PC-9 (cell line): ENCODE measurements at places on chromosomes 1 and 21. TPM values are rescaled to one million over a fixed set of nuclear protein-coding genes. Genes with fewer than 3 reads are reported as not detected.
A peak's percentile ranks its signal among the peaks of the same experiment; 100 is the strongest.

The OLIG1 gene
- not detected in 2 replicates for total RNA-seq

The PCSK9 gene
- 60.7 and 133 TPM in 2 replicates for total RNA-seq

The MYBPH gene
- total RNA-seq: not detected in 2 replicates

The NHLH1 gene
- total RNA-seq: 0.26 TPM in 1 of 2 replicates, not detected in the other

The DTL gene
- total RNA-seq: 22.5 TPM in 2 replicates

The OR14K1 gene
- not detected in 2 replicates for total RNA-seq

The TMCO4 gene
- total RNA-seq: 22.6 and 22.7 TPM in 2 replicates

The WNT2B gene
- 0.98 and 1.1 TPM in 2 replicates for total RNA-seq

The PTGFR gene
- not detected in 2 replicates for total RNA-seq

The CITED4 gene
- 67.5 and 98.2 TPM in 2 replicates for total RNA-seq

DNA sequence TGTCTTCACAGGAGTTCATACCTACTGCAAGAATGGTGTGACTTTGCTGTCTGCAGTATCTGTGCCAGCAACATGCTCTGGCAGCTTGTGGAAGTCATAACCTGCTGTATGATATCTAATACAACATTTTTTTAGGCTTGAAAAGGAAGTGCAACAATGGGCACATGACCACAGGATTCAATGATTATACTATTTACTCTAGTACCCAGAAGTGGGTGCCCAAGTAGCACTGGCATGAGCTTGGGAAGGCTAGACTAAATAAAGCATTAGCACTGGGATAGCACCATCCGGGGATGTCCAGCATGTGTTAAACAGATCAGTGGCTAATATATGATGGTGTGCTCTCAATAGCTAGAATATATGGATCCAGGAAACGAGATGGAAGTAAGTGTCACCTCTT is 98.6 kb upstream of the PDE4B start:
- no peak for DNase-seq

GRCh38 chr1:36824390-36824861 is 209.9 kb downstream of the GRIK3 start:
- no peak for DNase-seq

DNA sequence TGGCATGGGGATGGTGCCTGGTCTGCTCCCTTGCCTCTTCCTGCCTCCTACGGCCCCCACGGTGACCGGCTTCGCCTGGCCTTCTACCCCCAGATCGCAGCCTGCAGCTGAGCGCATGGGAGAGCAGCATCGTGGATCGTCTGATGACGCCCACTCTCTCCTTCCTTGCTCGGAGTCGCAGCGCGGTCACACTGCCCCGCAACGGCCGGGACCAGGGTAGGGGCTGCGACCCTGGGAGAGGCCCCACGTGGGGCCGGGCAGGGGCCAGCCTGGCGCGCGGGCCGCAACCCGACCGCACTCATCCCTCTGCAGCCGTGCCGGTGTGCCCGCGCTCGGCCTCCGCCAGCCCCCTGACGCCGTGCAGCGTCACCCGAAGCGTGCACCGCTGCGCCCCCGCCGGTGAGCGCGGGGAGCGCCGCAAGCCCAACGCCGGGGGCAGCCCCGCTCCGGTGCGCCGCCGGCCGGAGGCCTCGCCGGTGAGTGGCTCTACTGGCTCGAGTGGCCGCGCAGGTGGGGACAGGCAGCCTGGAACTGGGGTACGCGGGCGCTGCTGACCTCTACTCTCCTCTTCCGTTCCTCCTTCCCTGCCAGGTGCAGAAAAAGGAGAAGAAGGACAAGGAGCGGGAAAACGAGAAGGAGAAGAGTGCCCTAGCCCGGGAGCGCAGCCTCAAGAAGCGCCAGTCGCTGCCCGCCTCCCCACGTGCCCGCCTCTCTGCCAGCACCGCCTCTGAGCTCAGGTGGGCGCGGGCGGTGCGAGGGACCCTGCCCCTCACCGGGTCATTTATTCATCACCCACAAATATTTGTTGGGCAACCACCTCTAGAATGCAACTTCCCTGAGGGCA is 20.4 kb downstream of the MAP7D1 start:
- DNase-seq: no peak

DNA sequence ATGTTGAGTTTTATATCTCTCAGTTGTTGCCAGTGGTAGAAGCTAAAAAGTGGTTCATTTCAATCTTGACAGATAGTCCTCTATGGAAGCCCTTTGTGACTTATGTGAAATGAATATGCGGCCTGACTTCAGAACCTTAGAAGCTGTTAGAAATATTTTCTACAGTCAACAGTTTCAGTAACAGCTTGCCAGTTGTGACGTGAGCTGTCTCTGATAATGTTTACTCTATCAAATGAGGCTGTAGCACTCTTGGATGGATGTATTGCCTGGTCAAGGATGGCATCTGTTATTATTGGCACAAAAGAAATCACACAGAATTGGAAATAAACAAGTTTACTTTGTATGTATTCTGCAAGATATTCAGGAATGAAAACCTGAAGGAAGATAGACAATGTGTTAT is 31.9 kb downstream of the SNX7 start:
- DNase-seq: no peak

DNA sequence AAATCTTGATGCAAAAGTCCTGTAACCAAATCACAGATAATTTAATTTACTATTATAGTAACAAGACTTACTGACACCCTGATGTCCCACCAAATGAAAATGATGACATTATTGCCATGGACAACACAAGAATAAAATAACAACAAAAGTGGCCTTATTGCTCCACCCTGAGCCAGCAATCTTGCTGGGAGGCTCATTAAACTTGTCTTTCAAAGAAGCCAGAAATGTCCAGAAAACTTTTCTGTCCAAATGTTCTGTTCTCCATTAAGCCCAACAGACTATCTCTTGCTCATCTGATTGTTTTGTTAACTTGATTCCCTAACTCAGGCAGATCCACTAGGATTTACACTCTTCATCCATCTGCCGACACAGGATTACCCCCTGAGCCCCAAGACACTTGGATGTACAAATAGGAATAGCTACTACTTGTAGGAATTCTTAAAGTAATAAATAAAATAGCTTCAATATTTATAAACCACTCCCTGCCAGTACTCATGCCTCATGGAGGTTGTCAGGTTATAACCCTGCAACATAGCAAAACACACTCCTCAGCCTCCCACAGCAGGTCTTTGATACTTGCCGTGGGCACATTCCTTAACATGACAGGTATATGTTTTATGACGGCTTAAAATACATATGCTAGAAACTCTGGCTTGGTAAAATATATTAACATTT is 84.9 kb downstream of the PTPN14 start:
- DNase-seq: peak; percentile 26

DNA sequence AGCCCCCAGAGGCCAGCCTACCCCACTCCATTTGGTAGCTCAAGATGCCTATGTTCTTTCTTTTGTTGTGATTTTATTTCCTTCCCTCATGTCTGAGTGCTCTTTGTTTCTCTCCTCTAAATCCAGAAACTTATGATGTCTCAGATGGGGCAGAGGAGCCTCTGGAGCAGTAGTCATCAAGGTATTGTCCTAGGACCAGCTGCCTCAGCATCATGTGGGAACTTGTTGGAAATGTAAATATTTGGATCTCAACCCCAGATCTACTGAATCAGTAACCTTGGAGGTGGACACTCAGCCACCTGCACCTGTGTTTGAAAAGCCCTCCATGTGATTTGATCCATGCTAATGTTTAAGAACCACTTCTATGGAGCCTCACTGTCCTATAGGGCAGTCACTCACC is 593.1 kb upstream of the PLXNA2 start:
- no peak for DNase-seq

GRCh38 chr1:241706257-241706656 is 54.2 kb downstream of the WDR64 start:
- DNase-seq: peak; percentile 80

GRCh38 chr1:56927171-56927570 is 38.6 kb downstream of the C8B start:
- no peak for DNase-seq

DNA sequence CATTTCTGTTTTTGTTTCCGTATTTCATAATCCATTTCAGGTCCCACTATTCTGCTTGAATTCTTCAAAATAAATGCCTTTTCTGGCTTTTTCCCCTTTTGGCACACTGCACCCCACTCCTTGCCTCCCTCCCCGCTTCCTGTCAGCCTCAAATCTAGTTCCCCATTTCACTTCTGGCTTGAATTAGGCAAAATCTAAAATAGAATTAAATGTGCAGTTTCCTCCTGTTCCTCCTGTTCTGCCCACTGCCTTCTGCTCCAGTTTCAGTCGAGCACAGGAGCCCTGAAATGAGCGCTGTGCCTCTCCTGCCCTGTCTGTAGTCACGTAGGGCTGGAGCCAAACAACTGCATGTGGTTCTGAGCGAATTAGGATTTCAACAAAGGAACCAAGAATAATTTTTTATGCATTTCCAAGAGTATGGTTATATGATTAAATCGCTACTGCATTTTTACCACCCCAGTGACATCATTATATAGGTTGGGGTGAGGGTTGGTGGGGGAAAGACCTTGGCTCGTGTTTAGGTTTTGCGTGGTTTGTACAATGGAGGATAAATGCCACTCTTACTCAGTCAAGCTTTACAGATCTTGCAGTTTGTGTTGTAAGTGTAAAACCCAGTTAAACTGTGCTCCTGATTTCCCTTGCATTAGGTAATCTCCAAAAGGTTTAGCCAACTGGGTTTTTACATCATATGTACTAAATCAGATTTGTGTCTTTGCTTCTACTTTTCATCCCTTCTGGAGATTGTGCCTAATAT is 114.9 kb downstream of the VPS13D start:
- DNase-seq: no peak

DNA sequence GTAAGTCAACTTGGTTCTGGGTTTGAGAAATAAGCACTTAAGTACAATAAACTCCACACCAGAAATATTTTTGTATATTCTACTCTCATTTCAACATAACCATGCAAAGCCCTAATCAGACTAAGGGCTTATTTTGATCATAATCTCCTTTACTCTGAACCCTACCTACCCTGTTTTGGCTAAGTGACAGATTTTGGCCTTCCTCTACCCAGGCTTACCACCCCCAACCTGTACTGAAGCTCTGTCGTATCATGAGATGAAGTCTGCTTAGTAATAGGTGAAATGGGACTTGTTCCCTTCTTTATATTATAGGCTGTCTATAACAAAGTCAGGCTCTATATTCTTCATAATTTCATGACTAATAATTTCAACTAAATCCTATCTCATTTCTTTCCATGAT is 135.5 kb downstream of the RERE start:
- no peak for DNase-seq

DNA sequence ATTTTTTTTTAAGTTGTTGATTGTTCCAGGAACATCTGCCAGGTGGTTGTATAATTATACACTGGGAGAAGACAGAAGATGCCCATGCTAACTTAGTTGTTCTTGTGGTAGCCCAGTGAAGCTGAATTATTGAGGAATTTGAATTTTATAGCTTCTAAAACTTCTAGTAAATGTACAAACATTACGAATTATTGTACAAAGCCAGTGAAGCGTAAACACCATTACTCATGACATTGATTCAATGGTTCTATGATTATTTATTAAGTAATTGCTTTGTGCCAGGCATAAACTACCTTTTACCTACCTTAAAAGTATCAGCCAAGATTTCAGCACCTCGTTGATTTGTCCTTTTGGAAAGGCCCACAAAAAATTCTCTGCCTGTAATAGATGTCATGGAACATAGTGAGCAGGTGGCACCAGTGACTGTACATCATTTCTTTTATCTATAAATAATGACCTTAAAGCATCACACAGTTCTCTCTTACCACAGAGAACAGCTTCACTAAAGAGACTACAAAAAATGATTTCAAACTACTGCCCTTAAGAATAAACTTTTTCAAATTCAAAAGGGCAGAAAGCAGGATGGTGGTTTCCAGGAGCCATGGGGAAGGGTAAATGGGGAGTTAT is 74.9 kb upstream of the BCL10 start:
- no peak for DNase-seq

DNA sequence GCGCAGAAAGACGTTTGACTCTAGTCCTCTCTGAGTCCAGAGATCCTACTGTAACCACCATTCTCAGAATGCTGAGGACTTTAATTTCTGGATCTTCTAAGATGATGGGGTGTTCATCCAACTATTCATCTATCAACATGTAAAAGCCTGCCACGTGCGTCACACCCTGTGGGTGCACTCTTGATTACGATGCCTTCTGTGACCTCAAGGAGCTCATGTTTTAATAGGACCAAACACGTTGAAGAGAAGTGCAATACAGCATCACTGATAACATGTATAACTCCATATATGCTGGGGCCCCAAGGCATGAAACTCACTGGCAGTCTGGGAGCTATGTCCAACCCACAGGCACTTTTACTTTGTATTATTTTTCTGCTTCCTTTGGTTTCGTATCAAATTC is 19.0 kb downstream of the KIAA0040 start:
- DNase-seq: no peak

- no peak for DNase-seq
Observed at GRCh38 chr1:74690364-74690696, 16.7 kb upstream of the ERICH3 start.

DNA sequence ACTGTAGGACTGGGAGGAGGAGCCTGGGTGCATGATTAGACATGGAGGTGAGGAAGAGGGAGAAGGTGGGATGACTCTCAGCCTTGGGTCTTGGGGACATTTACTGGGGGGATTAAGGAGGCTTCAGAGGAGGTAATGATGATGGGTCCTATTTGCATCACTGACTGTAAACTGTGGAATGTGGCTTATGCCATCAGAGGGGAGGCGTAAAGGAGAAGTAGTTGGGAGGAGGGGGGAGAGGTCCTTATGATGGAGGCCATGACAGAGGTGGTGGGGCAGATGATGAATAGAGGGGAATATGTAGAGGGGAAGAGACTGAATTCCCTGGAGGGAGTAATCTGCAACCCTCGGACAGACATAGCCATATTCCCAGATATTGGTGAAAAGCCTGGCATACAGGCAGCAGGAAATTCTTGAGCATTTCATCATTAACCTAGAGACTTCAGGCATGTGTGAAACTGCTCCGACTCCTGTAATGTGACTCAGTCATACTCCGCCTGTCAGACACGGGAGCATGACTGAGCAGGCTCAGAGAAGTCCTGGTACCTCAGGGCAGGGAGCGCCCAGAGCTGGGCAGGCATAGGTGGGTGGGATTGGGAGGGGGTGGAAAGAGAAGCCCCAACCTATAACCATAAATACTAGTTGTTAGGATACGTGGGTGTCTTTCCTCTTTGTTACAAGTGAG is 8.0 kb upstream of the LCE5A start:
- no peak for DNase-seq

- no peak for DNase-seq
Observed at GRCh38 chr1:72915581-72915980, 633.2 kb upstream of the NEGR1 start.

GRCh38 chr1:87328272-87329050 is at the start of gene LMO4:
LMO4 (plus strand) TSS chr1:87328880; CDS start chr1:87332016, 3,136 bp downstream.
- peak; percentile 93 for DNase-seq

GRCh38 chr1:226661965-226662364 is 77.1 kb downstream of the ITPKB start:
- no peak for DNase-seq

DNA sequence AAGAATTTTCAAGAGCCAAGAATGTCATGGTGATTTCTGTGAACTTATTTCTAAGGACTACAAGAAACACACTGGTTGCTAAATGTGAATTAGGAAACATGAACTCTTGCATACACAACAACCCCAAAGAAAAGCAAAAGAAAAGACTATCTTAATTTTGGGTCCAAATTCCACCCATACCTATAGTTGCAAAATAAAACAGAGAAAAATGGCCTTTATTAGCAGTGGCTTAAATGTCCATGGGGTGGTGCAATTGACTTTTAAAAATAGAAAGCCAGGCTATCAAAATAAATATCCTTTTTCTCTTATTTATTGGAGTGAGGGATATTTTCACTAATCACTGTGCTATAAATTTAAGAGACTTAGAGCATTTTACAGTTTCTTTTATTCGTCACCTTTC is 80.9 kb upstream of the DPYD start:
- no peak for DNase-seq
